ENCODE measurements at places on chromosomes 2 and 18.

GRCh38 chr2:138298120-138298814 is 203.3 kb upstream of the SPOPL start:
- no peak for DNase-seq

DNA sequence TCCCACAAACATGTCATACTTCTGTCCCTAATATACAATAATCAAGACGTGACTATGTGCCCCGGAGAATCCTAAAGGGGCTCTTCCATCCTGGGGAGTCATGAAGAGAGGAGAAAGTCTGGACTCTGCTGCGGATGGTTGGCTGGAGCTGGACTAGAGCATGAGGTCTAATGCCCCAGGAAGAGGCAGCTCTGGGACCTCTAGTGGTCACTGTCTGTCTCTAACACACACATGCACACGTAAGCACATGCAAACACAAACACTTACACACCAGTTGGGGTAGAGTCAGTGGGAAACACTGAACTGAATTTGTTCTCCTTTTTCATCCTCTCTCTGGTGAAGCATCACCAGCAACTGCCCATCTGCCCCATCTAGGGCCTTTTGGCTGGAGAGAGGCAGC is 271.6 kb downstream of the TDRD15 start:
- DNase-seq: no peak

DNA sequence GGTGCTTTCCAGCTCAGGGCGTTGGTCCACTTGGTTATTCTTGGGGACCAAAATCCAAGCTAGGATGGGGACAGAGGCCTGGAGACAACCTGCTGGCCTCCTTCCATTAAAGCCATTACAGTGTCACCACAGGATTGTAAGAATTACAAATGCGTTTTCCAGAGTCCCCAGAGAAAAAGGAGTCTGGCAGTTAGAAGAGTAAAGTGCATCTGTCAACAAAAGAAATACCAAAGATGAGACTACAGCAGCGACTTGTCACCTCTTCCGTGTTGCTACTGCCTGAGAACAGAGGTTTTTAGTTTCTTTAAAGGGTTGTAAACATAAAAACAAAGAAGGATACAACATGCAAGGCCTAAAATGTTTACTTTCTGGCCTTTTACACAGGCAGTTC is 235.7 kb downstream of the AGAP1 start:
- no peak for DNase-seq

DNA sequence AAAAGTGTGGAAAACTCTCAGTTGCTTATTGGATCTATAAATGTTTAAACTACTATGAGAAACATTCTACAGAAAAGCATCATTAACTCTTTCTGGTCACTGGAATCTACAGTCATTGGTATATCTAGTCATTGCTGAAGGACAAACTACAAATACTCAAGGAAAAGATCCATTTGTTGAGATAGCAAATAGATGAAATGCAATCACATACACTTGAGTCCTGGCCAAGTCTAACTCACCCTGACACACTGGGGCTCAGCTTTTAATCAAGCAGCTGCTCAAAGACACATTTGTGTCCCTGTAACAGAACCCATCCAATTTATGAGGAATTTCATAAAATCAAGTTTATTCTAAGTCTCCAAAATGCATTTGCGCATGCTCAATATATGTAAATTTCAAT is 68.7 kb downstream of the CDH2 start:
- no peak for DNase-seq

- no peak for DNase-seq
Measured at GRCh38 chr2:109120166-109120565, 8.8 kb upstream of the SH3RF3 start.

DNA sequence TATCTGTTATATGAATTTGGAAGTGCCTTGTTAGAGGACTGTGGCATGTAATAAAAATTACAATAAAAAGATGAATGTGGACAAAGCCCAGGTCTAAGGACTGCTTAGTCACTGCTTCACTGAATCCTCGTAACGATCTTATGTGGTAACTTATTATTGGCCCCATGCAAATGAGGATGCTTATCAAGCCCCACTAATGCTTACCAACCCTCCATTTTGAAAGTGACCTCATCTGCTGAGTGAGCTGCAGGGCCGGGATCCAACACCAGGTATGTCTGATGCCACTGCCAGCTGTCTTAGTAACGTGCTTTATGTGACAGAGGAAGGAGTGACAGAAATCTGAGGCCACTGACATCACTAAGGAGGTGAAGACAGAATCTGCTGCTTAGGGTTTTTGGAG is 65.3 kb upstream of the CCDC85A start:
- no peak for DNase-seq

DNA sequence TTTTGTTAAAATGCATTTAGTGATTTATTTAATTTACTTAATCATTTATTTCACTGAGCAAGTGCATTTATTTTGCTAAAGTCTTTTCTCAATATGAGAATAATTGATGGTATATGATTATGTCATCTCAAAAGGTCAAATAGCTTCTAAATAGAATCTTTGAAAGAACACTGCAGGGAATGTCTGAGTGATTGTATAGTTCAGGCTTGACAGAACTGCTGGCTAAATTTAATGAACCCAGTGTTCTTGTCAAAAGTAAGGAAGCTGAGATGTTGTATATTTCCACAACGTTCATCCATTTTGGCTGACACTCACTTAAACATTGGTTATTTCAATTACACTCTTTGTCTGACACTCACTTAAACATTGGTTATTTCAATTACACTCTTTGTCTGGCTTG is 39.3 kb upstream of the CDH7 start:
- DNase-seq: no peak

DNA sequence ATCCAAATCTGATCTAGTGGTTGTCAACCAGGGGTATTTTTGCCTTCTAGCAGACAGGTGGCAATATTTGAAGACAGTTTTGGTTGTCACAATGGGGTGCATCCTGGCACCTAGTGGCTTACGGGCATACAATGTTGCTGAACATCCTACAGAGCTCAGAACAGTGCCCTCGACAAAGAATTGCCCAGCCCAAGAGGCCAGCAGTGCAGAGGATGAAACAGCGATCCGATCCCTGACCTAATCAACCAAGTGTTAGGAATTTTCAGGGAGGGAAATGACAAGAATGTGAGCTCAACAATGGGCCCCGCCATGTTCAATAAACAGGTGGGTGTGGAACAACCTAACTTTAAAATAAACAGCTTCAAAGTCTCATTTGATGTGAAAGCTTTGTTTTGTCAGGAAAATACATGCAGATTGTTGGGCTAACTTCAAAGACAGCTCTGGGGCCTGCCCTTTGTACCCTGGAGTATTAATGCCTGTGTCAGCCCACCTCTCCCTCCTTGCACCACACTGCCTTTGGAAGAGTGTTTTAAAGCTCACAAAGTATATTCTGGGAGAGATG is 22.5 kb upstream of the SCYGR5 start:
- no peak for DNase-seq

GRCh38 chr2:46702537-46702936 is 213.1 kb downstream of the MCFD2 start:
- no peak for DNase-seq

- no peak for DNase-seq
Measured at GRCh38 chr2:232363784-232364615, 14.6 kb upstream of the ALPP start.

DNA sequence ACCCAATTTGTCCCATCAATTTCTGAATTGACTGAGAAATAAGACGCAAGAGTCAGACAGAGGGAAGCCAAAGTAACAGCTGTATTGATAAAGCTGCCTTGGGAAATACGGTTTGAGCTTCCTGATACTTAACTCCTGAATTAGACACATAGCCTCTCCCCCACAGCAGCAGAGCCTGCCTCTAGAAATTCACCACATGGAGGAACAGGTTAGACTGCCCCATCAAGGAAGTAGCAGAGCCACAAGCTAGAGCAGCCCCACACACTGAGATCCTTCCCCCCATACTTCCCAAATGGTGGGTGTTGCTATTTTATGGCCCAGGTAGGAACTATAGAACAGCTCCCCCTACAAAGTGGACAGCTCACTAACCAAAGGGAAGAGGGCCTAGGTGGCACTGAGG is 220.0 kb downstream of the SMAD2 start:
- no peak for DNase-seq

DNA sequence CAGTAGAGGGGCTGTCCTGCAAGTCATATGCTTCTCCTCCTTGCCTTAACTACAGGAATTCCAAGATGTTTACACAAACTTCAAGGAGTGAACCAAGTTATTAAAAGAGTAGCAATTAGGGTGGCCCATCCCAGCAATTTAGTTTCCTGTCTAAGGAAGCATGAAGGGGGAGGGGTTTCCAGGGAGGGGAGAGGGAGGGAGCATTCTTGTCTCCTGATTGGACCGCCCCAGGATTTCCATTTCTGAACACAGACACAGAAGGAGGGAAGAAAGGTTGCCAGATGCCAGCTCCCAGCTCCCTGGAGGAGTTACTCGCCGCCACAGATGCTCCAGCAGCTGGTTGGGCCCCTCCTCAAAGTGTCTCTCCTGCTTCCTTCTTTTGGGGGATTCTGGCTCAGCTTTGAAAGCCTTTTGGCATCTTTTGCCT is 107.6 kb downstream of the TRIB2 start:
- no peak for DNase-seq

GRCh38 chr2:181660181-181660580 is 3.3 kb upstream of the CERKL start:
- DNase-seq: no peak

- DNase-seq: no peak
Measured at GRCh38 chr18:13625355-13625754, 101.0 kb downstream of the FAM210A start.

DNA sequence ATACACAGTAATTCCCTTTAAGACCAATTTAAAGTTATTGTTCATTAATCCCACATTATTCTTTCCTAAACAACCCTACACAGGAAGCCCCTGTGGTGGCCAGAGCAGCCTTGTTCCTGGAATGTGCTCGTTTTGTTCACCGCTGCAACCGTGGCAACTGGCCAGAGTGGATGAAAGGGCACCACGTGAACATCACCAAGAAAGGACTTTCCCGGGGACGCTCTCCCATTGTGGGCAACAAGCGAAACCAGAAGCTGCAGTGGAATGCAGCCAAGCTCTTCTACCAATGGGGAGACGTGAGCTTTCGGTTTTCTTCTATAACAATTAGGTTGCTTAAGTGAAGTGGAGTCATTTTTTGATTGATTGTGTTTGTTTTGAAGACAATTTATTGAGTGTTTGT is 101.0 kb downstream of the UNC80 start:
- no peak for DNase-seq

DNA sequence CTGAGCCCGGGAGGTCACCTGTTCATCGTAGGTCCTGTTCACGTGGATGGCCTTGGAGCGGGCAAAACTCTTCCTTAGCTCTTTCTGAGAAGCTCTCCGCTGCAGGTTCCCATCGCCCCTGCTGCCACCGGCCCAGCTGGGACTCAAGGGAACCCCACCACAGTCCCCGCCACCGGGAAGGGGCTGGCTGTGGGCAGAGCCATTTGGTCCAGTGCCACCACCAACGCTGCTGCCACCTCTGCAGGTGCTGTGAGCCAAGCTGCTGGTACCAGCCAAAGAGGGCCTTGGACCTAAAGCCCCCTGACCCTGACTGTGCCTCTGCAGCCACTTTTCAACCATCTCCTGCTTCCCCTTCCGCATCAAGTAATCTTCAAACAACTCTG is 586 bp downstream of the PDE11A start:
- no peak for DNase-seq

- no peak for DNase-seq
Measured at GRCh38 chr2:40440835-40441234, 11.1 kb downstream of the SLC8A1 start.

DNA sequence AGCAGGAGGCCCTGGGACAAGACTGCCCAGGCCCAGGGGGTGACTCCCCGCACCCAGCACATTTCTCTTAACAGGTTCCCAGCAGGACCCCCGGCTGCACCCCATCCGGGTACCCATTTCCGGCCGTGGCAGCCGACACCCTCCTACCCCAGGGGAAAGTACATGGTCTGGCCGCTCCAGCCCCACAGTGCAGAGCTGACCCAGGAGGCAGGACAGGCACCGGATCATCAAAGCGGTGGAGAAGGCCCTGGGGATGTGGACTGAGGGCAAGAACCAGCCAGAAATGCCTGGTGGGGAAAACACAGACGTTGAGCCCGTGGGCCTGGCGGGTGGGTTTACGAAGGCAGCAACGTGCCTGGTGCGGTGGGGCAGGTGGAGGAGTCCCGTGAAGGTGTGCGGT is 79.5 kb upstream of the GPC1 start:
- DNase-seq: no peak

GRCh38 chr2:42567364-42567763 is 1.1 kb upstream of the MTA3 start:
- DNase-seq: no peak

DNA sequence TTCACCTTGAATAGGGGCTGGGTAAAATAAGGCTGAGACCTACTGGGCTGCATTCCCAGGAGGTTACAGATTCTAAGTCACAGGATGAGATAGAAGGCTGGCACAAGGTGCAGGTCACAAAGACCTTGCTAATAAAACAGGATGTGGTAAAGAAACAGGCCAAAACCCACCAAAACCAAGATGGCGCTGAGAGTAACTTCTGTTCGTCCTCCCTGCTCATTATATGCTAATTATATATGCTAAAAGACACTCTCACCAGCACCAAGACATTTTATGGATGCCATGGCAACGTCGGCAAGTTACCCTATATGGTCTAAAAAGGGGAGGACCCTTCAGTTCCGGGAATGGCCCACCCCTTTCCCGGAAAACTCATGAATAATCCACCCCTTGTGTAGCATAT is 711.5 kb upstream of the KLHL29 start:
- no peak for DNase-seq

- DNase-seq: no peak
Measured at GRCh38 chr2:86453836-86454235, 12.7 kb downstream of the KDM3A start.

GRCh38 chr18:46418663-46419260 is 238.3 kb downstream of the LOXHD1 start:
- DNase-seq: no peak

GRCh38 chr2:28710545-28710944 is 41.1 kb upstream of the PPP1CB start:
- DNase-seq: no peak

- no peak for DNase-seq
Measured at GRCh38 chr18:75524181-75524580, 96.7 kb upstream of the SMIM21 start.

- no peak for DNase-seq
Measured at GRCh38 chr2:40405465-40405864, 46.4 kb downstream of the SLC8A1 start.

GRCh38 chr2:12501469-12502158 is 215.1 kb upstream of the TRIB2 start:
- DNase-seq: peak; percentile 50

GRCh38 chr18:76318607-76319006 is 176.4 kb downstream of the ZNF516 start:
- DNase-seq: no peak

GRCh38 chr2:58484221-58484620 is 243.1 kb upstream of the FANCL start:
- no peak for DNase-seq
